GM19239 (cell line): ENCODE measurements at places on chromosomes 5 and 9.

GRCh38 chr9:117160254-117160653 is 254.6 kb downstream of the ASTN2 start:
- DNase-seq: no peak

GRCh38 chr5:3590967-3591900 is 4.4 kb upstream of the IRX1 start:
- DNase-seq: no peak

DNA sequence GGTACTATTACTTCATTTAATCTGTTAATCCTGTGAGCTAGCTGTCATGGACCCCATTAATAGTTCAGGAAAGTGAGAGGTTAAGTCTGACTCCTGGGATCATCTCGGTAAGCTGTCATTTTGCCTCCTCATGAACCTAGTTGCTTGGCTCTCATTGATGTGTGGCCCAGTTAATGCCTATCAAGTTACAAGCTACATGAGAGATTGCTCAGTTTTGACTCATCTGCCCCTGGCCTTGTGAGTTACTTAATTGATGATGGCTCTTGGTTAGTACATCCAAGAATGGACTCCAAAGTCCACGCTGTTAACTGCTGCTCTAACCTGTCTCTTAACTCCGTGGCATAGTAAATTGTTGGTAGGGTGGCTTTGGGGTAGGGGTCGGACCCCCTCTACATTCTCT is 23.9 kb downstream of the LARP1 start:
- DNase-seq: no peak

DNA sequence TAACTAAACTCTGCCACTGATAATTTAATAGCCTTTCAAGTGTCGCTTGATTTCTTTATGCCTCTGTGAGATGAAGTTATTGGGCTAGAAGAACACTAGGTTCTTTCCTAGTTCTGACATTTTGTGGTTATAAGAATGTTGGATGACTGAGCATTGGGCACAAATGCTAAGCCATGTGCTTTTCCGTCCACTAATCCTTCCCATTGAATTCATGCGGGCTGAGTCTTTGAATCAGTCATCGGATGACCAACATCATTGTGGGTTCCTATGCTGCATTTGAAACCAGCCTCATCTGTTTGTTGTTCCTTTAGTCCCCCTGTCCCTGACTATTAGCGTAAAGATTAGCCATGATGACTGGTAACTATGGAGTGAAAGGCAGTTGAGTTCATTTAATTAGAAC is 58.5 kb downstream of the ALDH1A1 start:
- no peak for DNase-seq

- no peak for DNase-seq
Measured at GRCh38 chr5:174343826-174344225, 298.3 kb downstream of the NSG2 start.

GRCh38 chr5:37090123-37090726 is 159.0 kb downstream of the CPLANE1 start:
- no peak for DNase-seq

- DNase-seq: no peak
Measured at GRCh38 chr5:121273833-121274433, 577.7 kb upstream of the FTMT start.

- DNase-seq: no peak
Measured at GRCh38 chr5:129631961-129632360, 115.9 kb upstream of the MINAR2 start.

- no peak for DNase-seq
Measured at GRCh38 chr5:192970-193831, 1.9 kb downstream of the LRRC14B start.

- DNase-seq: no peak
Measured at GRCh38 chr5:103469288-103470040, 93.1 kb downstream of the NUDT12 start.

- DNase-seq: no peak
Measured at GRCh38 chr5:54083851-54084250, 226.5 kb downstream of the ARL15 start.

GRCh38 chr9:92640398-92641091 is 29.4 kb downstream of the IPPK start:
- no peak for DNase-seq

- no peak for DNase-seq
Measured at GRCh38 chr5:144009116-144009515, 161.3 kb downstream of the YIPF5 start.
